ENCODE measurements at places on chromosomes 7 and 10. TPM values are rescaled to one million over a fixed set of nuclear protein-coding genes. Genes with fewer than 3 reads are reported as not detected.
A peak's percentile ranks its signal among the peaks of the same experiment; 100 is the strongest.

GRCh38 chr7:33714208-33714607 lies 191.1 kb upstream of the BMPER start:
- no peak for DNase-seq

GRCh38 chr7:28037220-28038010 lies 143.2 kb downstream of the JAZF1 start:
- peak; percentile 99 for DNase-seq

DNA sequence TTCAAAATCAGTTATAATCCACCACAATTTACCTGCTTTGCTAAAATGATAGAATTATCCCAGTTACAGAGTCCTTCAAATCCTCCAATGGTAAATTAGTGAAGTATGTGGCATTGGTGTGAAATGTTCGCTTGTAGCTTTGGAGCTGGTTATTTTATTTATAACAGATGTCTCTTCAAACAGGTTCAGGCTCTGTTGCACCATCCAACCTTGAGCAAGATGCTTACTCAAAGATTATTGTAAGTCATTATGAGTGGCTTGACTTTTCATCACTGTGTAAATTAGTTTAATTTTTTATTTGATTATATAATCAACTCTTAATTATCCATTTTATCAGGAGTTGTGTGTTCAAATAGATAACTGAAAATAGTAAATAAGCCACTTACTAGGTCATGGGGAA lies 99.4 kb downstream of the BTRC start:
- DNase-seq, result no peak

DNA sequence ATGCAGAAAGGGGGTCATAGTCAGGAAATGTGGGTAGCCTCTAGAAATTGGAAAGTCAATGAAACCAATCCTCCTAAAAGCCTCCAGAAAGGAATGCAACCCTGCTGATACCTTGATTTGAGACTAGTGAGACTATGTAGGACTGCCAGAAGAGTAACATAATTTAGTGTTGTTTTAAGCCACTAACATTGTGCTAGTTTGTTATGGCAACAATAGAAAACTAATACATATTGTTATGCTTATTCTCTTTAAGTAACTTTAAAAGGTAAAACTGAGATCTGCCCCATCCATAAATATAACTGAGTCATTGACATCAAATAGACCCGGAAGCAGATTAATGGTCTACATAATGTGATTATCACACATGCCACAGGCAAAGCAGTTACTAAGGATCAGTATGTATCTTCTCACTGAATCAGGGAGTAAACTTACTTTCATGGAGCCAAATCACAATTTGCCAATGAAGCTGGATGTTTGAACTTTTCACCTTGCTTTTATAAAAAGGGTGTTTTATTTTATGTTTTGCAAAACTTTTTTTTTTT lies 146.4 kb upstream of the TMEM106B start:
- DNase-seq, result peak; percentile 18

- DNase-seq, result peak; percentile 84
Measured at GRCh38 chr10:34739915-34740314, 75.2 kb downstream of the PARD3 start.

- no peak for DNase-seq
Measured at GRCh38 chr7:151056283-151056665, 1.4 kb downstream of the CDK5 start.

- no peak for DNase-seq
Measured at GRCh38 chr7:40535678-40536077, 400.9 kb downstream of the SUGCT start.

Gene PNLIPRP3
- not detected for total RNA-seq

Gene ACSM6
- total RNA-seq, result 0.10 TPM

Gene HOXA7
- 1.2 TPM for total RNA-seq
